ENCODE measurements at places on chromosomes 11 and 22. TPM values are rescaled to one million over a fixed set of nuclear protein-coding genes. Genes with fewer than 3 reads are reported as not detected.

CHADL gene
- total RNA-seq: 0.84 TPM

PRRG4 gene
- 1.3 TPM for total RNA-seq

FAM83F gene
- total RNA-seq: 18.9 TPM

GSTT2B gene
- 6.3 TPM for total RNA-seq

OR5P2 gene
- not detected for total RNA-seq

DNA sequence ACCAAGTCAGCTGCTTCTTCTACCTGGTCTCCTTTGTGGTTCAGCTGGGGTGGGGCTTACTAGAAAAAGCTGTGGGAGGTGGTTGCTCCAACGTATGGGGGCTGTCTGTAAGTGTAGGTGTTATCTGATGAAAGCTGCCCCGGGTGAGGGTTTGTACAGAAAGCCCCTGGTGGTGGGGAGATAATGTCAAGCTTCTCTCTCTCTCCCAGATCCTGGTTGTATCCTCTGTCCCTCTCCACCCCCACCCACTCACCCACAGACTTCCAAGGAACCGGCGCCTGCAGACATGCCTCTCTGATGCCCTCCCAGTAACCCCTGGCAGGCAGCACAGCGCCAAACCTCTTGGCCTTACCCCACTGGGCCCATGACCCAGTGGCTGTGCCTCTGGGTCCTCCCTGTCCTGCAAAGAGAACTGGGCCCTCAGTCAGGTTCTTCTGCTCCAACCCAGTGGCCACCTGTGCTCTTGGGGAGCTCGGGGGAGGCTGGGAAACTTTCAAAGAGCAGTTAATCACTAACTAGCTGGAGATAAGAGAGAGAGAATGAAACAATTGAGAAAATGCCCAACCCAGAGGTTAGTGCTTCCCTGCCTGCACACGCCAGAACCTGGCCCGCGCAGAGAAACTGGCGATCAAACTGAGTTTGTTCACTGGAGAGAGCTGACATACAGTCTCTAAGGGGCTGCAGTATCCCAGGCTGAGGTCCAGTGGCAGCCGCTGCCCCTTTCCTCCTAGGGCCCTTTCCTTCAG is 20.4 kb upstream of the EHF start:
- DNase-seq: no peak

DNA sequence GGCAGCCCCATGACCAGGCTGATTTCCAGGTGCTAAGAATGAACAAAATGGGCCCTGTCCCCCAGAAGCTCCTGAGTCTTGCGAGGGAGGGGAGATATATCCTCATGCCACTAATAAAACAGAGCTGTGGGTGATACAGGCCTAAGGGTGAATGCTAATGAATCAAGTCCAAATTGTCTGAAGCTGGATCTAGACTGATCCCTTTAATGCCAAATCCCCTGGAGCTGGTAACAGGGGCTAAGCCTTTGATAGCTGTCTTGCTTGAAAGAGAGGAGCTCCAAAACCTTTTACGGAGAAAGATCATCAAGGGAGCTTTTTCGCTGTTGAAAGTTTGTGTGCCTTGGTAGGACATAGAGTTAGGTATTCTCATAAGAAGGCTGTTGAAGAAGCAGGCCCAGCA is 79.7 kb downstream of the PPFIBP2 start:
- no peak for DNase-seq

- no peak for DNase-seq
Measured at GRCh38 chr11:67415501-67416304, at the start of gene CARNS1. CARNS1 (plus strand) TSS chr11:67415678; CDS start chr11:67416200, 522 bp downstream.

DNA sequence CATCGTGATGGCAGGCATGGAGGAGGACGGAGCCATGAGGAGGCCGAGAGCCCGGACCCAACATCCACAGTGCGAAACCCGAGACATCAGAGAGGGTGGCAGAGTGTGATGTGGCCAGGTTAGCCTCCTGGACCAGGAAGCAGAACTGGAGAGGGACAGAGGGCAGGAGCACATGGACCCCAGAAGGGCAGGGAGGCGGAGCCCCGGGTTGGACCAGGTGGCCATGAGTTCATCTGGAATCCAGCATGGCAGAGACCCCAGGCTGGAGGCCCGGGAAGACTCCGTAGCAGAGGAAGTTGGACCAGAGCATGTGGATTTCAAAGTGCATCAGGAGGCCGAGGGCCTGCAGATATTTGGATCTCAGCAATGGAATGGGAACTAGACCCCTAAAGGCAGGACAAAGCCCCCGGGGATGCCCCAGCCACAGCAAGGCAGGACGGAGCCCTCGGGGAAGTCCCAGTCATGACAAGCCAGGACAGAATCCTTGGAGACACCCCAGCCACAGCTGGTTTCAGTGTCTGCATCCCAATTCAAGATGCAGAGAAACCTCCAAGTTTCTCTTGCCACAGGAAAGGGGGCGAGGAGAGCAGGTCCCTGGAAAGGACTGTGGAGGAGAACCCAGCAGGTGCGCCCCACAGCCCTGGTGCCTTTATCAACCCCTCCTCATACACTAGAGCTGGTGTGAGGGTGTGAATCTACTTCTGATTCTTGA is 1393.4 kb downstream of the BRD1 start:
- no peak for DNase-seq

DNA sequence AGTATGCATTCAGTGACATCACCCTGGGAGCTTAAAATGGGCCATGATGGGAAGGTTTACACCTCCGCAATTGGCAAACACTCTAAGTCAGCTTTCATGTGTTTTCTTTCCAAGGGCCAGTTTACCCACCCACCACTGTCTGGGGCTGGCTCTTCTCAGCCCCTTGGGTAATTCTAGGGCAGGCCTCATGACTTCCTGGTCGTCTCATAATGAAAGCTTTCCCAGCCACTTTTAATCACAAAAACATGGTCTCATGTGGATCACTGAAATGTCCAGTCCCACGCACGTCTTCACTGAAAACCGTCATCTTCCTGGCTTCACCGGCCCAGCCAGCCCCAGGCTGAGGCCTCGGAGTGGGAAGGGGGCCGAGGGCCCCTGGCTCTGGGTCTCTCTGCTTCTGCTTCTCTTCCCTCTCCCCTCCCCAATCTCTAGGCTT is 58.5 kb upstream of the ANO1 start:
- no peak for DNase-seq

DNA sequence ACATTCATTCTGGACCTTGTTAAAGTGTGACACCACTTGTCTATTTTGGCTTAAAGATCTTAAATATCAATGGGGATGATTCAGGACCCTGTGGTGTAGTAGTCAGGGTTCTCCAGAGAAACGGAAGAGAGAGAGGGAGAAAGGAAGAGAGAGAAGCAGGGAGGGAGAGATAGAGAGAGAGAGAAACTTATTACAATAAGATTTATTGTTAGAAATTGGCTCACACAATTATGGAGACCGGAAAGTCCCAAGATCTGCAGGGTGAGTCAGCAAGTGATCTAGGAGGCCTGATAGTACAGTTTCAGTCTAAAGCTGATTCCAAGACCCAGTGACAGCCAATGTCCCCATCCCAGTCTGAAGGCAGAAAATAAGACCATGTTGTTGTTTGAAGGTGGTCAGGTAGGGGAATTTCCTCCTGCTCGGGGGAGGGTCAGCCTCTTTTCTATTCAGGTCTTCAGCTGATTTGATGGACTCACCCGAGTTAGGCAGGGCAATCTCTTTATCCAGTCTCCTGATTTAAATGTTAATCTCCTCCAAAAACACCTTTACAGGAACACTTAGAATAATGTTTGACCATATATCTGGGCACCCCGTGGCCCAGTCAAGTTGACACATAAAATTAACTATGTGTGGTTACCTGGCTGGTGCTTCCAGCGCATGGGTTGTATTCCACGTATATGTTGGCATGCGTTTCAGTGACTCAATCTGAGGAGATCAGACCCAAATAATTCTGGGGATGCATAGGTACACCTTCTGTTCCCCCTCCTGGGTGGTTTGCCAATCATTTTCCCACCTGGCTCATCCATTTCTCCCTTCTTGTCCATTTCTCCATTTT is 1350.5 kb downstream of the TBC1D22A start:
- DNase-seq: no peak

GRCh38 chr11:35582033-35582432 is 36.2 kb upstream of the FJX1 start:
- no peak for DNase-seq

DNA sequence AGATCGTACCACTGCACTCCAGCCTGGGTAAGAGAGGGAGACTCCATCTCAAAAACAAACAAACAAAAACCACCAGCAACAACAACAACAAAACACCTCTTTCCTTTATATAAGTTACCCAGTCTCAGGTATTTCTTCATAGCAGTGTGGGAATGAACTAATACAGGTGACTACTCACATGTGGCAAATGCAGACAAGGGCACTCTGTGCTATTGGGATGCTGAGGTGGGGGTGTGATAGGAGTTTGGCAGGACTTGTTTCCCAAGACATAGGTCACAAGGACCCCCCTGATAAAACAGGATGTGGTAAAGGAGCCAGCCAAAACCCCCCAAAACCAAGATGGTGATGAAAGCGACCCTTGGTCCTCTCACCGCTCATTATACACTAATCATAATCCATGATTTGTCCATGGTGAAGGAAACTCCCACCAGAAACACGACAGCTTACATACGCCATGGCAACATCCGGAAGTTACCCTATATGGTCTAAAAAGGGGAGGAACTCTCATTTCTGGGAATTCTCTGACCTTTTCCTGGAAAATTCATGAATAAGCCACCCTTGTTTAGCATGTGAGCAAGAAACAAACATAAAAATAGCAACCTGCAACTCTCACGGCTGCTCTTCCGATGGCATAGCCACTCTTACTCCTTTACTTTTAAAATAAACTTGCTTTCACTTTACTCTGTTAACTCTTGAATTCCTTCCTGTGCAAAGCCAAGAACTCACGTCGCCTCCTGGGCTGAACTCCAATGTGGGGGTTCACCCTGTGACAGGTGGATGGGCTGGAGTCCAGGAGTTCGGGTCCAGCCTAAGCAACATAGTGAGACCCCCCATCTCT is 18.8 kb upstream of the INCENP start:
- no peak for DNase-seq

All from H1 (cell line).